ENCODE measurements at places on chromosomes 5 and 9. TPM values are rescaled to one million over a fixed set of nuclear protein-coding genes. Genes with fewer than 3 reads are reported as not detected.

Gene ANKRD18A
- 1.3 TPM for total RNA-seq

Gene STKLD1
- 1.4 TPM for total RNA-seq

Gene DEPDC1B
- 1.2 TPM for total RNA-seq

Gene GZMA
- 0.99 TPM for total RNA-seq

Gene APBA1
- total RNA-seq: 14.1 TPM

Gene FBN2
- 1.0 TPM for total RNA-seq

Gene C5orf58
- total RNA-seq: not detected

DNA sequence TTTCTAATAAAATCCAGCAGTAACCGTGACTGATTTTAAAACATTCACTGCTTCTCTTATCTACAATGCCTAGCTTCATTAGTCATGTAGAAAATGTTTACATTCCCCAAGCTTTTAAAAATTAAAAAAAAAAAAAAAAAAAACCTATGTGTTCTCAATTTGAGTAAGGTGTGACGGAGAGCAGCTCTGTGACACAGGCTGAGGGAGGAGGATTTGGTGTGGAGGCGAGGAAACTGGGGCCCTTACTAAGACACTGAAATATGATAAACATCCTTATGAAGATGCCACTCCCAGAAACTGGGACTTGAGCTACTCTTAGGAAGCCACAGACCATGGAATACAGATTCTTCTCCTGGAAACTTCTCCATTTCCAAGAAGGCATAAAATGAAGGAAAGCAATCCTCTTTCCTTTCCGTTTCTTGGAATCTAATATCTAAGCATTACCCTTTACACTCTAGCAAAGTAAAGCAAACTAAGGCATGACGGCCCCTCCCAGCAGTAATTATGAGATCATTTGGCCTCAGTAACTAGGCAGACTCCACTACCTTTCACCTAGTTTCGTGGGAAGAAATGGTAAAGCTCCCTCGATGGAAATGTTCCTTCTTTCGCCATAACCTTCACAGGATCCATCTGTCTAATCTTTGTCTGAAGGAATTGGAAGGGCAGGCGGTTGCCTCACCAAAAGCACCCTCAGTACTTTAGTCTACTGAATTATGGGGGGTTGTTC, 23.5 kb downstream of the GRAMD2B start:
- H3K4me3 ChIP-seq: no peak overlapping the region
- H3K27me3 ChIP-seq: no peaks in the 10 kb centered on the region
- H3K4me1 ChIP-seq: peaks cover 14% of the 10 kb centered on the region
- no peak for DNase-seq

- no peak overlapping the region for H3K4me3 ChIP-seq
- H3K27me3 ChIP-seq: no peaks in the 10 kb centered on the region
- no peaks in the 10 kb centered on the region for H3K36me3 ChIP-seq
- H3K4me1 ChIP-seq: peaks cover 19% of the 10 kb centered on the region
Measured at GRCh38 chr5:149826574-149826973, 96.5 kb downstream of the PPARGC1B start.

DNA sequence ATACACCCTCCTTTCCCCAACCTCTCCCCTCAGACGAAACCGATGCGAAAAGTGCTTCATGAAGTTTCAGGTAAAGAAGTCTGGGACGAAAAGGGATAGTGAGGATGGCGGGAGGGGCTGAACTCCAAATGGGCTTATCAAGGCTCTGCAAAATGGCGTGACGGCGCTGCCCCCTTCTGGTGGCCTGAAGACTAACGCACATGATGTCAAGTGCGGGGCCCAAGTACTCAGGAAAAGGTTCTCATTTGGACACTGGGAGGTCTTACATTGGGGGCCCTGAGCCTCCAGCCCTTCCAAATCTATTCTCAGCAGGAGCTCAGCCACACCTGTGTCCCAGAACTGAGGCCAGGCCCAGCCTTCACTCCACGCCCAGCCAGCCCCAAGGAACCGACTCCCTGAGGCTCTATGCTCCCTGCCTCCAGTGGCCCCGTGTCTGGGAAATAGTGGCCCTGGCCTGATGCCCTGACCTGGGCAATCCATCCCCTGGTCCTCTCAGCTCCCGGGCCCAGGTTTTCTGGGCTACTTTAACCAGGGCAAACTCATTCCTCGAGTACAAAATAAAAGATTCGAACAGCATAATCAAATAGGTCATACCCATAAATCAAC, 119.9 kb downstream of the KCNIP1 start:
- H3K27ac ChIP-seq: no peak overlapping the region
- no peaks in the 10 kb centered on the region for H3K36me3 ChIP-seq
- H3K27me3 ChIP-seq: no peaks in the 10 kb centered on the region
- H3K4me3 ChIP-seq: no peak overlapping the region
- DNase-seq: no peak

DNA sequence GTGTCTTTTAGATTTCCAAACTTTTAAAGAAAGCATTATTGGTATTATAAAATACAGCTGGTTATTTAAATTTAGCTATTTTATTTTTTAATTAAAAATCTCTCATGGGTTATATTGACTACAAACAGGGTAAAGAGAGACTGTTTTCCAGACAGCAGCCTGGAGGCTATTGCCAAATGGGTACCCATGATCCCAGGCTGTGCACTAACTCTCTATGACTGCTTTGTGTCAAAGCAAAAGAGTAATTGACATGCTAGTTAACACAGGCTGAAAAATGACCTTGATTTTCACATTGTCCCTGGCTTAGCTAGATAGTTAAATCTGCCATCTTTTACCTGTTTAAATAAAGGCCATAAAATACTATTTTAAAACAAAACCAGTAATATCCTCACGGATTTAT, 589.7 kb downstream of the ANXA1 start:
- no peaks in the 10 kb centered on the region for H3K36me3 ChIP-seq
- H3K27me3 ChIP-seq: no peaks in the 10 kb centered on the region
- no peak for DNase-seq
- H3K27ac ChIP-seq: no peak overlapping the region
- H3K4me1 ChIP-seq: no peaks in the 10 kb centered on the region

DNA sequence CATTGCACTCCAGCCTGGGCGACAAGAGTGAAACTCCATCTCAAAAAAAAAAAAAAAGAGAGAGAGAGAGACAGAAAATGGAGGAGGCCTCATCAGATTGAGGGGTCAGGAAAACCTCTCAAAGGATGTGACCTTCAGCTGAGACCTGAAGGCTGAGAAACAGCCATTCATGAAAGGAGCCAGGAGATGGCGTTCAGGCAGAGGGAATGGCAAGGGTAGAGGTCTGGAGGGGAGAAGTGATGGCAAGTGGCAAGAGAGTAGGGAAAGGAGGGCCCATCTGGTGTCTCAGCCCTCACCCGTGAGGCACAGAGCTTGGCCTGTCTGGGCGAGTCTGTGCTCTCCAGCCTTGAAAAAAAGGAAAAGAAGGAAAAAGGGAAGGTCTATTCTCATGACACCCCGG, 17.0 kb downstream of the CAMK2A start:
- no peak overlapping the region for H3K4me3 ChIP-seq
- peaks cover 4% of the 10 kb centered on the region for H3K4me1 ChIP-seq
- H3K27me3 ChIP-seq: no peaks in the 10 kb centered on the region

DNA sequence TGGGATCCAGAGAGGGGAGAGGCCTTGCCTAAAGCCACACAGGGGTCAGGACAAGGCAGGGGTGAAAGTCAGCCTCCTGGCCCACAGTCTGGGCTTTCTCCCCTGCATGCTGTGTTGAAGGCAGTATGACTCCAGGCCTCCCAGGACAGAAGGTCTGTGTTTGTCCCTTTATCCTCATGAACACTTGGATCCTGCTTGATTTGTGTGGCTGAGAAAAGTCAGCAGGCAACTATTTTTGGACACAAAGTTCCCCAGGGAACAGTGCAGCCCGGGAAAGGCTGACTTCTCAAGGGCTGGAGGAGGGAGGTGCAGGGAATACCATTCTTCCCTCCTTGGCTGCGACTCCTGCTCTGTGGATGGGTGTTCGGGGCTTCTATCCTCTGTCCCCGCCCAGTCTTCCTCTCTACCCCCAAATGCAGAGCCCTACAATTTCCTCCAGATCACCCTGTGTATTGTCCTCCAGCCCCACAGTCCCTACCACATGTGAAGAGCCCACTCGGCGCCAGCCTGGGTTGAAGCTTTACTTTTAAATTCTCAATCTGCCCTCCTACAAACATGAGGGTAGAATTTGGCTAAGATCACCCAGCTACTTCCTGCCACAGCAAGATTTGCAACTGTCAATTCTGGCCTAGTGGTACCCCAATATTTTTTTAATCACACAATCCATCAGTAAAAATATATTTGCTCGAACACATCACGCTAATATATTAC, 4.1 kb downstream of the AKNA start:
- peaks cover 20% of the 10 kb centered on the region for H3K4me1 ChIP-seq
- H3K27me3 ChIP-seq: no peaks in the 10 kb centered on the region
- H3K36me3 ChIP-seq: no peaks in the 10 kb centered on the region
- H3K27ac ChIP-seq: peak overlapping the region; percentile 16

DNA sequence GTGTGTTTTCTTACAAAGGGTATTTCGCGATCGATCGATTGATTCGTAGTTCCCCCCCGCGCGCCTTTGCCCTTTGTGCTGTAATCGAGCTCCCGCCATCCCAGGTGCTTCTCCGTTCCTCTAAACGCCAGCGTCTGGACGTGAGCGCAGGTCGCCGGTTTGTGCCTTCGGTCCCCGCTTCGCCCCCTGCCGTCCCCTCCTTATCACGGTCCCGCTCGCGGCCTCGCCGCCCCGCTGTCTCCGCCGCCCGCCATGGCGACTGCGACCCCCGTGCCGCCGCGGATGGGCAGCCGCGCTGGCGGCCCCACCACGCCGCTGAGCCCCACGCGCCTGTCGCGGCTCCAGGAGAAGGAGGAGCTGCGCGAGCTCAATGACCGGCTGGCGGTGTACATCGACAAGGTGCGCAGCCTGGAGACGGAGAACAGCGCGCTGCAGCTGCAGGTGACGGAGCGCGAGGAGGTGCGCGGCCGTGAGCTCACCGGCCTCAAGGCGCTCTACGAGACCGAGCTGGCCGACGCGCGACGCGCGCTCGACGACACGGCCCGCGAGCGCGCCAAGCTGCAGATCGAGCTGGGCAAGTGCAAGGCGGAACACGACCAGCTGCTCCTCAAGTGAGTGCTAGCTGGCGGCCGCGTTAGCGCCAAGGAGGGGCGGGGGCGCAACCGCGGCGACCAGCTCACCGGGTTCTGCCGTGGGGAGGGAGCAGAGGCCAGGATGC, 480 bp downstream of the LMNB1 start:
- peak overlapping the region; percentile 75 for H3K4me3 ChIP-seq
- peak; percentile 42 for DNase-seq
- peak overlapping the region; percentile 96 for H3K27ac ChIP-seq

GRCh38 chr5:87412630-87413342, at the start of gene CCNH:
TSS of gene CCNH (minus strand) at chr5:87412930. CDS start at chr5:87412794, 136 bp downstream.
- peak within 1 kb of the TSS; percentile 75 for H3K4me3 ChIP-seq
- DNase-seq: peak; percentile 97
- no peaks in the 10 kb centered on the region for H3K27me3 ChIP-seq
- H3K4me1 ChIP-seq: no peaks in the 10 kb centered on the region

DNA sequence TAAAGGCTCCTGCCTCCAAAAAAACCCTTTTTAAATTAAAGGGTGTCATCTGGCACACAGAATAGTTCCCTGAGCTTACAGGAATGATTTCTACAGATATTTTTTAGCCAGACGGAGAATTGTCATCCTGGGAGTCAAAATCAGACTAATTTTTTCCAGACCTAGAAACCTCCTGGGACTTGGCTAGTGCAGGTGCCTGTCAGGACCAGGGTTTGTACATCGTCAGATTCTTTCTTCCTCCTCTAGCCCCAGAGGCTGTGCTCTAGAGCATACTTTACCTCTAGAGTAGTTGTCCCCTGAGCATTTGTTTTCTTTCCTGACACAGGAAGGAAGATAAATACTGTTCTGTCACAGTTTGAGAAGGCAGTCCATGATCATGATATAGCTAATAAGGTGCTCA, 52.5 kb downstream of the RAB3C start:
- no peak overlapping the region for H3K27ac ChIP-seq
- no peaks in the 10 kb centered on the region for H3K4me1 ChIP-seq
- H3K27me3 ChIP-seq: no peaks in the 10 kb centered on the region
- no peak overlapping the region for H3K4me3 ChIP-seq
- no peaks in the 10 kb centered on the region for H3K36me3 ChIP-seq

DNA sequence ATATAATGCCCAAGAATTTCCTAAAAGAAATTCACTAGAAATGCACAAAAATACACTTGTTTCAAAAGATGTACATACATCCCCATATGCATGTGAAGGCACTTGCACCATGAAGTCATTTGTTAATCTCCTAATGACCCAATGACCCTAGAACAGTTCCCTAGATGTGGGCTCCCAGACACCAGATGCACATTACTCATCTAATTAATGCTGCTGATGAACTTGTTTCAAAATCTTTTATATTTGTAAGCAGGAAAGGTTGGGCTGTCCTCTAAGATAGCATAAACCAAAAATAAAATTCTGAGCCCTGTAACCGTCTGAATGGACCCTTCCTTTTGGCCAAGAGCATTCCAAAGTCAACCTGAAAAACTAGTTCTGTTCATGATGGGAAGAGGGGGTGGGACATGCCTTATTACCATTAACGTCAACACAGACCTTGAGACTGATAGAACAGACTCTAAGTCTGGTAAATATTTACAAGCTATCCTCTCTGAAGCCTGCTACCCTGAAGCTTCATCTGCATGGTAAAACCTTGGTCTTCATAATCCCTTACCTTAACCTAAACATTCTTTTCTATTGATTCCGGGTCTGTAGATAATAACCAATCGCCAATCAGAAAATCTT, 91.0 kb upstream of the DAPK1 start:
- H3K27me3 ChIP-seq: no peaks in the 10 kb centered on the region
- DNase-seq: no peak
- H3K27ac ChIP-seq: no peak overlapping the region
- H3K4me1 ChIP-seq: peaks cover 6% of the 10 kb centered on the region

GRCh38 chr5:157331807-157332206, 65.9 kb downstream of the CYFIP2 start:
- H3K27ac ChIP-seq: no peak overlapping the region
- H3K36me3 ChIP-seq: no peaks in the 10 kb centered on the region
- no peaks in the 10 kb centered on the region for H3K27me3 ChIP-seq
- H3K4me1 ChIP-seq: peaks cover 2% of the 10 kb centered on the region

- no peak for DNase-seq
- no peaks in the 10 kb centered on the region for H3K27me3 ChIP-seq
- no peak overlapping the region for H3K4me3 ChIP-seq
- H3K4me1 ChIP-seq: no peaks in the 10 kb centered on the region
Measured at GRCh38 chr5:112329419-112330090, 89.5 kb downstream of the EPB41L4A start.

GRCh38 chr5:170522211-170523141, 18.7 kb downstream of the KCNIP1 start:
- H3K27me3 ChIP-seq: no peaks in the 10 kb centered on the region
- no peaks in the 10 kb centered on the region for H3K36me3 ChIP-seq
- H3K27ac ChIP-seq: no peak overlapping the region
- no peak for DNase-seq

- no peak for DNase-seq
- H3K27me3 ChIP-seq: no peaks in the 10 kb centered on the region
- H3K4me3 ChIP-seq: no peak overlapping the region
- no peak overlapping the region for H3K27ac ChIP-seq
- H3K36me3 ChIP-seq: no peaks in the 10 kb centered on the region
Measured at GRCh38 chr5:61881821-61882487, 424.1 kb upstream of the KIF2A start.

GRCh38 chr9:22005702-22006606, 3.2 kb downstream of the CDKN2B start:
- peaks cover 4% of the 10 kb centered on the region for H3K4me1 ChIP-seq
- no peak for DNase-seq
- H3K4me3 ChIP-seq: no peak overlapping the region
- no peaks in the 10 kb centered on the region for H3K27me3 ChIP-seq
- no peaks in the 10 kb centered on the region for H3K36me3 ChIP-seq

Measured in ovary (tissue), 10 donors.